ENCODE measurements at places on chromosomes 7 and 10. TPM values are rescaled to one million over a fixed set of nuclear protein-coding genes. Genes with fewer than 3 reads are reported as not detected.

The UTF1 gene
- not detected for total RNA-seq

The SFRP4 gene
- 12.3 TPM for total RNA-seq

The LMBR1 gene
- total RNA-seq, result 60.9 TPM

The TLX1 gene
- total RNA-seq, result not detected

The VOPP1 gene
- 123 TPM for total RNA-seq

The CYP2E1 gene
- 0.28 TPM for total RNA-seq

The PRR15 gene
- 3.7 TPM for total RNA-seq

The ZNF365 gene
- 3.3 TPM for total RNA-seq

The TAS2R3 gene
- 0.38 TPM for total RNA-seq

The FAM237B gene
- total RNA-seq, result under 0.01 TPM

The TAS2R4 gene
- total RNA-seq, result 0.19 TPM

The SPDYE5 gene
- not detected for total RNA-seq

The DDX50 gene
- total RNA-seq, result 91.3 TPM

The AGR2 gene
- not detected for total RNA-seq

The ZEB1 gene
- 101 TPM for total RNA-seq

The CRPPA gene
- total RNA-seq, result 2.0 TPM

The PSD gene
- 4.2 TPM for total RNA-seq

The MYOZ1 gene
- 0.19 TPM for total RNA-seq

The TRIP6 gene
- total RNA-seq, result 43.1 TPM

The TCF7L2 gene
- total RNA-seq, result 1.2 TPM

The XRCC2 gene
- total RNA-seq, result 1.1 TPM

The ITIH5 gene
- 1.4 TPM for total RNA-seq

The TSPAN33 gene
- total RNA-seq, result 0.19 TPM

The MEOX2 gene
- total RNA-seq, result 43.3 TPM

The ACHE gene
- under 0.01 TPM for total RNA-seq

The TRIL gene
- total RNA-seq, result 0.56 TPM

The NRG3 gene
- under 0.01 TPM for total RNA-seq

The HKDC1 gene
- 0.38 TPM for total RNA-seq

The AKR1D1 gene
- total RNA-seq, result not detected

The PPP1R17 gene
- not detected for total RNA-seq

The SCART1 gene
- total RNA-seq, result 1.1 TPM

The VAX1 gene
- not detected for total RNA-seq

The FGL2 gene
- total RNA-seq, result 3.1 TPM

The SERPINE1 gene
- 2,576 TPM for total RNA-seq

The TMEM178B gene
- 2.3 TPM for total RNA-seq

The GJC3 gene
- 0.19 TPM for total RNA-seq

The NODAL gene
- not detected for total RNA-seq

The IRF5 gene
- total RNA-seq, result 0.56 TPM

The WEE2 gene
- not detected for total RNA-seq

The STEAP1B gene
- 25.3 TPM for total RNA-seq

Measured in regular cardiac myocyte (primary cell).